Choroid plexus epithelial cell (primary cell): ENCODE measurements at places on chromosomes 4 and X.

- DNase-seq = no peak
These were observed 79.4 kb upstream of the FHL1 start for GRCh38 chrX:136067966-136068365.

DNA sequence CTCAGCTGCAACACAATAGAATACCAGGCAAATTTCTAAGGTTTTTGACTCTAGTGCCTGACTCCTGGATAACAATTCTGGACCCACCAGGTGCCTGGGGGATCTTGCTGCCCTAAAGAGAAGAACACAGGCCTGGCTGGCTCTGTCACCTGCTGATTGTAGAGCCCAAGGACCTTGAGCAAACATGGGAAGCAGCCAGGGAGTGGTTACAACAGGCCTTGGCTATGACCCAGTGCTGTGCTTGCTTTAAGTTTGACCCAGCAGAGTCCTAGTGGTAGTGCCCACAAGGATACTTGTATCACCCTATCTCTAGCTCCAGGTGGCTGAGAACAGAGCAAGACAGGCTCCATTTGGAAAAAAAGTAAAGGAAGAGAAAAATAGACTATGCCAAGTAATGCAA lies 176.8 kb upstream of the DCAF12L2 start:
- DNase-seq = no peak

GRCh38 chr4:86015412-86016350 lies 344.2 kb downstream of the MAPK10 start:
- DNase-seq = no peak

- peak; percentile 41 for DNase-seq
These were observed 755 bp downstream of the ANKRD17 start for GRCh38 chr4:73257651-73258435.

DNA sequence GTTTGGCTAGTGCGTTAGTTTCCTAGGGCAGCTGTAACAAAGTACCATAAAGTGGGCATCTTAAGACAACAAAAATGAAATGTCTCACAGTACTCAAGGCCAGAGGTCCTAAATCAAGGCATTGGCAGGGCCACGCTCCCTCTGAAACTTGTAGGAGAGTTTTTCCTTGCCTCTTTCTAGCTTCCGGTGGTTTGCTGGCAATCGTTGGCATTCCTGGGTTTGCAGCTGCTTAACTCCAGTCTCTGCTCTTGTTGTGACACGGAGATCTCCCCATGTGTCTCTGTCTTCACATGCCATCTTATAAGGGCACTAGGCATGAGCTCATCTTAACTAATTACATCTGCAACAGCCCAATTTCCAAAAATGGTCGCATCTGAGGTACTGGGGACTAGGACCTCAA lies 362.0 kb upstream of the BOD1L1 start:
- DNase-seq = peak; percentile 47

DNA sequence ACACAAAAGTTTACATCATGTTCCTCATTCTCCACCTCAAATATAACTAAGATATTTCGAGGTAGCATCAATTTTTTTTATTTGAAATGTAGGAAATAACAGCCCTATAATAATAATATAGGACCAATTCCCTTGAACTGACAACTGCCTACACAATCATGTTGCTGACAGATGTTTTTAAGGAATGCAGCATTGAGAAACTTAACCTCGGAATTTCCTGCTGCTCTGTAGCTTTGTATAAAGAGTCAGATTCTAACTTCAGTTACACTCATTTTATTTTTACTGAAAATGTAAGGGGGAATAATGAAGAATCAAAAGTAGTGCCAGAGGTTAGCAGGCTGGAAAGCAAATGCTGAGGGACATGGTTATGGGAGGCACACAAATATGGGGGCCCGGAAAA lies 235.8 kb downstream of the RBMX2 start:
- peak; percentile 77 for DNase-seq

GRCh38 chrX:48071064-48071985 lies at the start of gene ZNF630:
ZNF630 (minus strand) TSS chrX:48071640; CDS start chrX:48066886, 4,754 bp downstream.
- peak; percentile 67 for DNase-seq
